ENCODE measurements at places on chromosomes 6 and 20.
A peak's percentile ranks its signal among the peaks of the same experiment; 100 is the strongest.

- H3K27ac ChIP-seq: no peak overlapping the region
- peaks cover 22% of the 10 kb centered on the region for H3K27me3 ChIP-seq
- no peaks in the 10 kb centered on the region for H3K4me1 ChIP-seq
- DNase-seq: no peak
- no peak overlapping the region for H3K4me3 ChIP-seq
- no peaks in the 10 kb centered on the region for H3K36me3 ChIP-seq
Measured at GRCh38 chr20:19566226-19566945, 191.7 kb upstream of the RIN2 start.

DNA sequence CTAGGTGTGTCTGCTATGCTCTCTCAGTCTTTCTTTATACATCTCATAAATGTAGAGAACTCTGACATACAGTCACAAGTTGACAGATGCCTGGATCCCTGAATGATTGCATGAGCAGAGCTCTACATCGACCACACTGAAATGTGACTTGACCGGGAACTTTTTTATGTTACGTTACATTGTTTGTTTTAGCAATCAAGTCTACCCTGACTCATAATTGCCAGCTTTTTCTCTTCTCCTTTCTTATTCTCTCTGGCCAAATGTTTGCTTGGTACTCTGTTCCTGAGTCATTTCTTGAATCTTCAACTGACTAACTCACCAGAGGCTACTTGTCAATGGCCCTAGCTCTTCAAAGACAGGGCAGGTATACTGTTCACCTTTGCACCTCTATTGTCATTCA is 213.6 kb upstream of the DTNBP1 start:
- DNase-seq: peak; percentile 60
- peaks cover 24% of the 10 kb centered on the region for H3K4me1 ChIP-seq
- no peaks in the 10 kb centered on the region for H3K27me3 ChIP-seq
- H3K36me3 ChIP-seq: no peaks in the 10 kb centered on the region

DNA sequence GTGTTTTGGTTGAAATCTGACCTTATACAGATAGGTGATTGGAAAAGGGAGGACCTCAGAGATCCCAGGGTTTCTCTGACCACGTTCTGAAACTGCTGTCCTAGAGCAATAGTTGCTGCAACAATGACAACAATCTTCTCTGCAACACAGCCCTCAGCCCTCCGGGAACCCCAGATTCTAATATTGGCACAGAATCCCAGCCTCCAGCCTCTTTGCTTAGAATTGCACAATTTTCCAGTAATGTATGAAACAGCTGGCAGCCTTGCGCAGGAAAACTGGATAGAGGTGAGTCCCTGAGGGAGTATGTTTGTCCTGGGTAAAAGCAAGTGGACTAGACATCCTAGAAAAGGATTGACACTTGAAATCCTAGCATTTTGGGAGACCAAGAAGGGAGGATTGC is 30.4 kb upstream of the PNRC1 start:
- peak overlapping the region; percentile 45 for H3K4me3 ChIP-seq
- H3K4me1 ChIP-seq: peaks cover 28% of the 10 kb centered on the region
- DNase-seq: peak; percentile 95
- no peaks in the 10 kb centered on the region for H3K36me3 ChIP-seq
- no peaks in the 10 kb centered on the region for H3K27me3 ChIP-seq

- no peak overlapping the region for H3K27ac ChIP-seq
- H3K4me1 ChIP-seq: no peaks in the 10 kb centered on the region
- no peaks in the 10 kb centered on the region for H3K36me3 ChIP-seq
- no peaks in the 10 kb centered on the region for H3K27me3 ChIP-seq
- H3K4me3 ChIP-seq: no peak overlapping the region
Measured at GRCh38 chr6:102026649-102027048, 633.1 kb downstream of the GRIK2 start.

- no peaks in the 10 kb centered on the region for H3K4me1 ChIP-seq
- no peak for DNase-seq
- no peaks in the 10 kb centered on the region for H3K27me3 ChIP-seq
Measured at GRCh38 chr6:134211297-134211696, 106.6 kb downstream of the SGK1 start.

GRCh38 chr6:27414300-27414699 is 25.7 kb downstream of the ZNF391 start:
- H3K36me3 ChIP-seq: no peaks in the 10 kb centered on the region
- H3K4me1 ChIP-seq: no peaks in the 10 kb centered on the region
- no peaks in the 10 kb centered on the region for H3K27me3 ChIP-seq
- no peak overlapping the region for H3K4me3 ChIP-seq
- H3K27ac ChIP-seq: no peak overlapping the region
- no peak for DNase-seq

- no peak overlapping the region for H3K27ac ChIP-seq
- H3K36me3 ChIP-seq: no peaks in the 10 kb centered on the region
- H3K4me1 ChIP-seq: no peaks in the 10 kb centered on the region
- no peak overlapping the region for H3K4me3 ChIP-seq
Measured at GRCh38 chr6:34049395-34050342, 96.2 kb downstream of the GRM4 start.

DNA sequence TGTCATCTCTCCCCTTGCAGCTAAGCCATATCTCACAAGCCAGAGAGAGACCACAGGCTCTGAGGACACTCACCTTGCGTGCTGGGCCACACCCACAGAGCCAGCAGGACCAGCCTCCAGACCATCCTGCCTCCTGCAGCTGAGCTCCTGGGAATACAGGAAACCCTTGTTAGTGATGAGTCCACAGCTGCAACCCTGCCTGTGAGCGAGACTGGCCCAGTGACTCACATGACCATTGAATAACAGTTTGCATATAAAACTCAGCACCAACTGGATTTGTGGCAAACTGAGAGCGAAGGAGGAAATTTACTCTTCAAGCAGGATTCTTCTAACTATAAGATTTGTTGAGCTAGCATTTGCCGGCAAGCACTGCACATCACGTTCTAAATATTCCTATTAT is 3.0 kb downstream of the THBS2 start:
- no peak overlapping the region for H3K27ac ChIP-seq
- H3K36me3 ChIP-seq: peaks cover 2% of the 10 kb centered on the region
- H3K4me1 ChIP-seq: peaks cover 6% of the 10 kb centered on the region
- peak; percentile 71 for DNase-seq
- no peaks in the 10 kb centered on the region for H3K27me3 ChIP-seq
- no peak overlapping the region for H3K4me3 ChIP-seq
